Smooth muscle cell of bladder (primary cell): ENCODE measurements at places on chromosomes 3 and 15. TPM values are rescaled to one million over a fixed set of nuclear protein-coding genes. Genes with fewer than 3 reads are reported as not detected.

Gene BCL2A1
- total RNA-seq: 2.7 and 9.3 TPM in 2 replicates

Gene TRH
- total RNA-seq: 0.37 TPM in 1 of 2 replicates, not detected in the other

Gene FGF12
- total RNA-seq: 0.09 TPM in 1 of 2 replicates, not detected in the other

Gene DTX3L
- 10.9 and 12.1 TPM in 2 replicates for total RNA-seq

Gene ECE2
- not detected in 2 replicates for total RNA-seq

Gene ZNF619
- total RNA-seq: 5.4 and 5.6 TPM in 2 replicates
